ENCODE measurements at places on chromosomes 13 and 19.
A peak's percentile ranks its signal among the peaks of the same experiment; 100 is the strongest.

DNA sequence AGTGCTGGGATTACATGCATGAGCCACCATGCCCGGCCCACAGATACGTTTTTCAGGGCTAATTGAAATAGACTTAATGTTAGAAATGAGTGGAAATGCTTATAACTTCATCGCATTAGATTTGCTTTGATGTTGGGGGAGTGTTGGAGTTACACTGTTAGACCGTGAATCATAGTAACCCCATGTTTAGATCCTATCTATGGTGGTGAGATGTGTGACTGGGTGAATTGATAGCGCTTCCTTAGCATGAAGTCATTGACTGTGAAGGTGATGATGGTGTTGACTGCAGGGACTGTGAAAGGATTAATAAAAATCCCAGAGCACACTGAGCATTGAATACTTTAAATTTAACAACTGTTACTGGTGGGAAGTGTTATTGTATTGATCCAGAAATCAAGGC lies 1.7 kb downstream of the ZNF264 start:
- DNase-seq, result no peak

DNA sequence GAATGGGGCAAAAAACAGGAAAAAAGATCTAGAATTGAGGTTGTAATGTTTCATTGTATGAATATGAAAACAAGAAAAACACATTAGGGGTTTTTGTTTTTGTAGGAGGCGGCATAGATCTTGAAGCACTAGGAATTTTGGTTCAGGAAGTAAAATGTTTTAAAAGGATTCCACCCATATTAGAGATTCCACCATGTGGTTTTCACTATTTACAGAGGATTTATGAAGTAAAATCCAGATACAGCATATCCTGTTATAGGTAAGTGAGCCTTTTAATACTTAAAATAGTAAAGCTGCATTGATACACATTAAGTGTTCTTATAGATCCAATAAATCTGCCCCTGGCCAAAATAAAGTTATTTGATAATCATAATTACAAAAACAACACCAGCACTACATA lies 61.4 kb downstream of the MICU2 start:
- DNase-seq, result no peak

GRCh38 chr19:54523403-54523802 lies 20.8 kb downstream of the LAIR2 start:
- no peak for DNase-seq

GRCh38 chr19:2230807-2231533 lies 5.2 kb downstream of the PLEKHJ1 start:
- no peak for DNase-seq

GRCh38 chr13:32585550-32586079 lies 637 bp upstream of the PDS5B start:
- DNase-seq, result no peak

- DNase-seq, result no peak
These were observed 43.2 kb upstream of the TPM4 start for GRCh38 chr19:16033136-16033530.

GRCh38 chr19:8000298-8001038 lies 5.0 kb downstream of the ELAVL1 start:
- no peak for DNase-seq

DNA sequence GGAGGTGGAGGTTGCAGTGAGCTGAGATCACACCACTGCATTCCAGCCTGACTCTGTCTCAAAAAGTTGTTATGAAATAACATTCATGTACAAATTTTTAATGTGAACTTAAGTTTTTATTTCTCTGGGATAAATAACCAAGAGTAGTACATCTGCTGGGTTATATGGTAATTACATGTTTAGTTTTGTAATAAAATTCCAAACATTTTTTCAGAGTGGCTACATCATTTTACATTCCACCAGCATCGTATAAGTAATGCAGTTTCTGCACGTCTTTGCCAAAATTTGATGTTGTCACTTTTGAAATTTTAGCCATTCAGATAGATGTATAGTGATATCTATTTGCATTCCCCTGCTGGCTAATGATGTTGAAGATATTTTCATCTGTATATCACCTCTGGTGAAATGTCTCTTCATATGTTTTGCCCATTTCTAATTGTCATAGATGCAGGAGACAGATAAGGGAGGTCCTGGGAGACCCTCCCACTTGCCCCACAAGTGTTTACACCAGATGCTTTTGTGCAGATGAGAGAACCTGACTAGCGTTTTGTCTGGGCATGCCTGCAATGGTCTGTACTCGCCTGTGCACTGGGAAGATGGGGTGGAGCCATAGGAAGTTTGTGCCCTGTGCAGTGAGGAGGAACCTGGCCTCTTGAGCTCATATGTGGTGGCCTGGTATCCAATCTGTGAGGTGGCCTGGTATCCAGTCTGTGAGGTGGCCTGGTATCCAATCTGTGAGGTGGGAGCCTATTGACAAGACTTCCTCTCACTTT lies 12.7 kb upstream of the KBTBD6 start:
- DNase-seq, result no peak

- peak; percentile 11 for DNase-seq
These were observed 67.6 kb upstream of the TDRD3 start for GRCh38 chr13:60329221-60329923.

DNA sequence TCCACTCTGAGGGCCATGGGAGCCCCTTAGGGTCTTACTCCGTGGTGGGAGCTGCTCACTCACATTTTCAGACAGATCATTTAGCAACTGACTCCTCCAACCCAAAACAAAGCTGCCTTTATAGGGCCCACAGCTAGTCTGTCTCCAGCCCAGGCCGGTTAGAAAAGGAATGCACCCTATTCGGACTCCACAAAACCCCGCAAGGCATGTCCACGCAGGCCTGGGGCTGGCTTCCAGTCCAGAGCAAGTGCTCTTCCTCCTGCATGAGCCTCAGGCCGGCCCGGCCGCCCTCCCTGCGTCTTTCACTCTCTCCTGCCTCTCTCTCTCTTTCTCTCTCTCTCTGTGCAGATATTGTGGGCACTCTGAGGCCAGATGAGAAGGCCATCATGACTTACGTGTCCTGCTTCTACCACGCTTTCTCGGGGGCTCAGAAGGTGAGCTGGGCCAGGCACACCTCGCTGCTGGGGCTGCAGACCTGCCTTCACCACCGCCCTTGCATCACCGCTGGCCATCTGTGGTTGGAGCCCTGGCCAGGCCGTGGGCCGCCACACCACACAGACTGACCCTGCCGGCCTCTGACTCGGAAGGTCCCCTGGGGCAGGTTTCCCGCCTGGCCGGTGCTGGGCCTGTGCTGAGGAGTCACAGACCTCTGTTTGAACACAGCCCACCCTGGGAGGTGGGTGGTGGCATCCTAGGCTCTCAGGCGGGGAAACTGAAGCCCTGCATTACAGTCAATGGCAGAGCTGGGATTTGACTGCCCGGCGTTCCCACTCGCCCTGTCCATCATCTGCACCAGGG lies 33.1 kb downstream of the CAPN12 start:
- no peak for DNase-seq

DNA sequence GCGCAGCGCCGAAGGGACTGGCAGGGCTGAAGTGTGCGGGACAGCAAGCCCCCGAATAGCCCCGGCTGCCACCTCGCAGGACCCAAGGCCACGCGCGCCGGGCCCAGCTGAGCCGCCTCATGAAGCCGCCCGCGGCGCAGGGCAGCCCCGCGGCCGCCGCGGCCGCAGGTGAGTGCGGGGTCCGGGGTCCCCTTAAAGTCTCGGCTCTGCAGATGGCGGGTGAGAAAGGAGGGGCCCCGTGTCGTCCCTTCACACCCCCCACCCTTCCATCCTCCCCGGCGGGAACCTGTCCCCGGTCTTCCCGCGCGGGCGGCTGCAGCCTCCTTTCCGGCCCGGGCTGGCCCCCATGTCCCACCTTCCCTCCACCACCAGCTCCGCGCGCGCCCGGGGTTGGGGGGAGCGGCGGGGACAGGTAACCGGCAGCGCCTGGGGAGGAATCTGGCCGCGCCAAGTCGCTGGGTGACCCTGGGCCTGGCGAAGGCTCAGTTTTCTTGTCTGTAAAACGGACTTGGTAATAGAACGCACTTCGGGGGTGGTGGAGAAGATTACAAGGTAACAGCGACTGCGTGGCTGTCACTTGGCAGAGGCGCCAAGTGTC lies 338 bp downstream of the RGCC start:
- DNase-seq, result peak; percentile 56

DNA sequence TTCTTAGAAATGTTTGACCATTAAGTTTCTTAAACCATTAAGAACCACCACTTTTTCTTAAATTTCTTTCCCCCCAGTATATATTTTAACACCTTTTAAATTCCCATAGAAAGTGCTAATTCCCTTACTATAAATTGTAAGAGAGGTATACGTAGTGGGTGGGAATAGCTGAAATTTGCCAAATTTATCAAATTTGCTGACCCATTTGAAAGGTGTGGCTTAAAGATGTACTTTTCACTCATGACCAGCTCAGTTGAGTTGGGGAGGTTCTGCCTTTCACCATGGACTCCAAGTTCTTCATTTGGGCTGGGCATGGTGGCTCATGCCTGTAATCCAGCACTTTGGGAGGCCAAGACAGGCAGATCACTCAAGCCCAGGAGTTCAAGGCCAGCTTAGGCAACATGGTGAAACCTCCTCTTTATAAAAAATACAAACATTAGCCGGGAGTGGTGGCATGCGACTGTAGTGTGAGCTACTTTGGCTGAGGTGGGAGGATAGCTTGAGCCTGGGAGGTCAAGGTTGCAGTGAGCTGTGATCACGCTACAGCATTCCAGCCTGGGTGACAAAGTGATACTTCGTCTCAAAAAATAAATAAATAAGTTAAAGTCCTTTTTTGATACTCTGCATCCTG lies 133.2 kb downstream of the MRPL57 start:
- no peak for DNase-seq

DNA sequence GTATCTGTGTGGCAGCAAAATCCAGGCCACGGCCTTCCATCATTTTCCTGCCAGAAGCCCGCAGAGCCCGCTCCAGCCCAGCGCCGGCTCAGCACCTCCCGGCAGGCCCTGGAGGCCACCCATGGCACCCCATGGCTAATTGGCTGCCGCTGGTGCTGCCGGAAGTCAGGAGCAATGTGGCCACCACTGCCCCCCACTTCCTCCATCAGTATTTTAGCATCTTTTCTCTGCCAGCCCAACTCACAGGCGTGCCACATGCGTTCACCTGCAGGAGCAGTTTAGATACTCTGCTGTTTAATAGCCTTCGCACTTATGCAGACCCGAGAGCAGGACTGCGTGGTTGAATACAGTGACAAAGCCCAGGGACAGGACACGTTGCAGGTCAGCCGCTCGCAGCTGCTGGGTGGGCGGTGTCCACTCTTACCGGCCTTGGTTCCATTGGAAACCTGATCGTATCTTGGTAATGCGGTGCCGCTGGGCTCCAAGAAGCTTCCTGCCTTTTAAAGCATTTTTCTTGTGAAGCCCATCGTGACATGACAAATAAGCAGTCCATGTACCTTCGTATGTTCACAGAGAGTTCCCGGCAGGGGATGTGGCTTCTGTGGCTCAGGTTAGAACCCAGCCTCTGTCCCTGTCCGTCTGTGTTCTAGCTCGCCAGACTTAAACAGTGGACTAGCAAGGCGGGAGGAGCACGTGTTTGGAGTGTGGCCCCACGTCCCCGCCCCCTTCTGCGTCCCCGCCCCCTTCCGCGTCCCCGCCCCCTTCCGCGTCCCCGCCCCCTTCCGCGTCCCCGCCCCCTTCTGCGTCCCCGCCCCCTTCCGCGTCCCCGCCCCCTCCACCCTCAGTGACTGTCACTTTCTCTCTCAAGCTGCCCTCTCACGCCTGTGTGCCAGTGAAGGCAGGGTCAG lies 162.0 kb upstream of the SOX1 start:
- no peak for DNase-seq

- DNase-seq, result no peak
These were observed 2.6 kb downstream of the ADAT3 start for GRCh38 chr19:1907563-1908363.

GRCh38 chr19:47186446-47187334 lies 44.3 kb downstream of the BBC3 start:
- no peak for DNase-seq

GRCh38 chr13:49620170-49620621 lies 8.1 kb upstream of the ARL11 start:
- DNase-seq, result no peak

GRCh38 chr13:44815623-44816022 lies 173.6 kb downstream of the NUFIP1 start:
- no peak for DNase-seq

DNA sequence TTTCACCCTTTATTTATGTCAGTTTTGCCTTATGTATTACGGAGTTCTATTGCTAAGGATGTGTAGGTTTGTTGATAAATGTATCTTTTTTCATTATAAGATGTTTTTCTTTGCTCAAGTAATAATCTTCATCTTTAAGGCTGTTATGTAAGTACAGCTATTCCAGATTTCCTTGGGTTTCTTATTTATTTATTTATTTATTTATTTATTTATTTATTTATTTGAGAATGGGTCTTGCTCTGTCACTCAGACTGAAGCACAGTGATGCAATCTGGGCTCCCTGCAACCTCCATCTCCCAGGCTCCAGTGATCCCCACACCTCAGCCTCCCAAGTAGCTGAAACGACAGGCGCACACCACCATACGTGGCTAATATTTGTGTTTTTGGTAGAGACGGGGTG lies 617.0 kb downstream of the SLITRK1 start:
- no peak for DNase-seq

DNA sequence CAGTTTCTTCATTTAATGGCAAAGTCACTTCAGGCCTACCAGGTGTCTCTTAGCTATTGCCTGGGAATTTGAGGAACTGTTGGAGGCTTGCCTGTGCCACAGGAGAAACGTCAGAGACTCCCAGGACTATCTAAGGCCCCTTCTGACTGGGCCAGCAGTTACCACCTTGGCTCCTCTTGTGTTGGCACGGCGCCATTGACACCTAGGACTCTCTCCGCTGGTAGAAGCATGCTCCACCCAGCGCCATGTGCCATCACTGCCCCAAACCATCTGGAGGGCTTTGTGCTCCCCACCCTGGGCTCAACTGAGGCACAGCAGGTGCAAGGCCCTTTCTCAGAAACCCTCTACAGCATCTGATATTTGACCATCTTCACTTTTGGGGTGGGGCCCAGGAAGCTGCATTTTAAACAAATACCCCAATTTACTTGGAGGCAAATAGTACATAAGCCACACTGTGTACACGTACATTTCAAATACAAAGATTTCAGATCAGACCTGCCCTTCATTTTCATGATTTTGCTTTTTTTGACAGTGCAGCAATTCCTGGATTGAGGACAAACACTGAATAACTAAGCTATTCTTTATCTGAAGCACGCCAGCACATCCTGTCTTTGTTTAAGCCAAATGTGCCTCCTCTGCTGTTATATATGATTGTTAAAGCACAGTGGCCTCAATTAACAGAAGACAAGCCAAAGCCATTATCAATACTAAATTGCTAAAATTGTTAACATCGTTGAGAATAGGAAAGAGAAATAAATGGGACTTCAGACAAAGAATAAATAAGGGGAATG lies 59.9 kb upstream of the TPP2 start:
- no peak for DNase-seq

DNA sequence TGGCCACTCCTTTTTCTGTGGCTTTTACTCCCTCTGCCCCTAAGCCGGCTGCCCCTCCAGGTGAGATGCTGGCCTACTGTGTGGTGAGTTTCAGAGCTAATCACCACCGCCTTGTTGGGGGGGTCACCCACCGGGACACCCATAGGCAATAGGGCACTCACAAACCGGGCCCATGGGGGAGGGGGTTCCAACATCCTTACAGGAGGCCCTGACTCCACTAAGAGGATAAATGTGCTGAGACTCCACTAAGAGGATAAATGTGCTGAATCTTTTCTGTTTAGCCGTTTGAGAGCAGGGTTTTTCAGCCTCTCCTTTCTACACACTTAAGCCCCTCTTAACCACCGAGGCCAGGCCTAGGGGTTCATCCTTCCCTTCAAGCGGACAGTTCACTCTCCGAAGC lies 73.7 kb downstream of the SLC15A1 start:
- no peak for DNase-seq
